ENCODE measurements at places on chromosomes 1 and 21.
A peak's percentile ranks its signal among the peaks of the same experiment; 100 is the strongest.

- DNase-seq: no peak
These were observed 136.8 kb upstream of the IRF2BP2 start for GRCh38 chr1:234746798-234747196.

DNA sequence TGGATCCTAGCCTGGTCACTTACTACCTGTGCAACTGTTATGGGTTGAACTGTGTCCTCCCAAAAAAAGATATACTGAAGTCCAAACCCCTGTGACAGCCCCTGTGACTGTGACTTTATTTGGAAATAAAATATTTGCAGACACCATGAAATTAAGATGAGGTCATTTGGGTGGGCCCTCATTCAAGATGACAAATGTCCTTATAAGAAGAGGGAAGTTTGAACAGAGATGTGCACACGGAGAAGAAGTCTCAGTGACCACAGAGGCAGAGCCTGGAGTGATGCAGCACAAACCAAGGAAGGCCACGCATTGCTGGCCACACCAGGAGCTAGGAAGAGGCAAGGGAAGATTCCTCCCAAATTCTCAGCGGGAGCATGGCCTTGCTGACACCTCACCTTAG lies 249.7 kb upstream of the RUNX1 start:
- DNase-seq: no peak

DNA sequence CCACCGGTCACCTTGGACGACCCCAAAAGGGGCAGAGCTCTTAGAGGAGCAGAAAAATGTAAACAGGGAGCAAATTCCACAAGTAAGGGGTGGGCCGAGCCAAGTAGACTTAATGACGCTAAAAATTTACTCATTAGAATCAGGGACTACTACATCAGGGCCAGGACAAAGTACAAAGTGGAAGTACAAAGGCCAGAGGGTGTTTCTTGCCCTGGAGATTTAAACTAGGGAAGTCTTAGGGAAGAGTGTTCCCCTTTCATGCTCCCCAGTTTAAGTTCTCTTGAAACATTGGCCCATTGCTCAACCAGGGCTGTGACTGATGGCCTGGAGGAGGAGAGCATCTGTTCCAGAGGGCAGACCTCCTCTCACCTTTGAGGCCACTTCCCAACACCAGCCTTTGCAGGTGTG lies 48.6 kb downstream of the BACH1 start:
- DNase-seq: no peak

DNA sequence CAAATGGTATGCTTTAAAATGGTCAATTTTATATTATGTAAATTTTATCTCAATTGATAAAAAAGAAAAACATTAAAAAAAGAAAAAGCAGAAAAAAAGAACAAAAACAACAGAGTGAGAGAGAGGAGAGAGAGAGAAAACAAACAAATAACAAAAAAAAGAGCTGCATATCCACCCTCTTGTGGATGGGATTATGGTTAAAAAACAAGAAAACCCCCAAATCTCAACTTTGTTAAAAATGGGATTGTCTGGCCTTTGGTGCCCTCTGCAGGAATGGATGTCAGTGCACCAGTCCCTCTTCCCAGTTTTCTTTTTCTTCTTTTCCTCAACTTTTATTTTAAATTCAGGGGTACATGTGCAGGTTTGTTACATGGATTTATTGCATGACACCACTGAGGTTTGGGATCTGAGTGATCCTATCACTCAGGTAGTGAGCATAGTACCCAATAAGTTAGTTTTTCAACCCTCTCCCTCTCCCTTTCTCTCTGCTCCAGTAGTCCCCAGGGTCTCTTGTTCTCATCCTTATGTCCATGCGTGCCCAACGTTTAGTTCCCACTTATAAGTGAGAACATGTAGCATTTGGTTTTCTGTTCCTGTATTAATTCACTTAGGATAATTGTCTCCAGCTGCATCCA lies 28.1 kb downstream of the RNF187 start:
- peak; percentile 56 for DNase-seq

- DNase-seq: no peak
These were observed 24.1 kb downstream of the MROH9 start for GRCh38 chr1:170959385-170959784.

- peak; percentile 17 for DNase-seq
These were observed 5.4 kb downstream of the NUAK2 start for GRCh38 chr1:205316161-205316566.

DNA sequence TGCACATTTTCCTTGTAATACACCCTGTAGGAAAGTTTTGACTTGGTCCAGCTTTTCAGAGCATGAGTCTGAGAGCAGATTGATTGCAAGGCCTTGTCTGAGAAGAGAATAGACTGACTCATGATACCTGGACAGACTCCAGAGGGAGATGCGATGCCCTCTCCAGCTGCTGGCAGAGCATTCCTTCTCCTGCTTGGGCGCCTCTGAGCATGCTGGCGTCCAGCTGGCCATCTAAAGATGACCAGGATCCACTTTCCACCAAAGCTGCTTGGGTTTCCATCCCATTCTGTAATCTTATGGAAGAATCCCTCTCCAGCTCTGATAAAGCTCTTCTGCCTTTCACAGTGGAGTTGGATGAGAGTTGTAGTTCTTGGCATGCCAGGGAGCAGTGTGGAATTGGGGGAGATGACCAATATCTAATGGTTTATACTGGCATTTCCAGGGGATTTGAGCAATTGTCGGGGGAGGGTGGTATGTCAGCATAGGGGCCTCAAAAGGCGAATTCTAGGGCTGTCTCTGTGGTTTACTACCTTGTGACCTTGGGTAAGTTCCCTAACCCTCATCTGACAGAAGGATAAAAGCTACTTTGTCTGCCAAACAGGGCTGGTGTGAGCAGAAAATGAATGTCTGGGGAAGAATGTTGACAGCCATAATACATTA lies 19.5 kb downstream of the SZRD1 start:
- peak; percentile 13 for DNase-seq

- no peak for DNase-seq
These were observed 9.7 kb downstream of the BATF3 start for GRCh38 chr1:212689758-212690529.

DNA sequence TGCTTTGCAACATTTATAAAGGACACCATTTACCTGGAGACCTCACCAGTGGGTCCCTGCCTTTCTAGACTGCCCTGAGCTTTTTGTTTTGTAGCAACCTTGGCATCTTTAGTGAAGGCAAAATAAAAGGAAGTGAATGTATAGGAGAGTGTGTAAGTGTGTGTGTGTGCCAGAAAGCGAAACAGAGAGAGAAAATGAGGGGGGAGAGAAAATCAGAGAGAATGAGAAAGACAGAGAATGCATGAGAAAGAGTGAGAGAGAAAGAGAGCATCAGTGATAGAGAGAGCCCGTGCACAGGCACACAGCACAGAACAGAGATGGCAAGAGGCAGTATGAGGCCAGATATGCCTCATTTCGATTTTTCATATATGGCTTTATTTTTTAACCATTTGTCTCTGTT lies 57.5 kb downstream of the HSD3B1 start:
- no peak for DNase-seq

GRCh38 chr1:245827301-245827700 lies 672.5 kb downstream of the KIF26B start:
- no peak for DNase-seq

- no peak for DNase-seq
These were observed 53.7 kb downstream of the CACHD1 start for GRCh38 chr1:64523413-64524337.

GRCh38 chr1:234533034-234533891 lies 54.3 kb upstream of the TARBP1 start:
- DNase-seq: no peak

GRCh38 chr21:45113543-45113942 lies 39.2 kb downstream of the ADARB1 start:
- no peak for DNase-seq

DNA sequence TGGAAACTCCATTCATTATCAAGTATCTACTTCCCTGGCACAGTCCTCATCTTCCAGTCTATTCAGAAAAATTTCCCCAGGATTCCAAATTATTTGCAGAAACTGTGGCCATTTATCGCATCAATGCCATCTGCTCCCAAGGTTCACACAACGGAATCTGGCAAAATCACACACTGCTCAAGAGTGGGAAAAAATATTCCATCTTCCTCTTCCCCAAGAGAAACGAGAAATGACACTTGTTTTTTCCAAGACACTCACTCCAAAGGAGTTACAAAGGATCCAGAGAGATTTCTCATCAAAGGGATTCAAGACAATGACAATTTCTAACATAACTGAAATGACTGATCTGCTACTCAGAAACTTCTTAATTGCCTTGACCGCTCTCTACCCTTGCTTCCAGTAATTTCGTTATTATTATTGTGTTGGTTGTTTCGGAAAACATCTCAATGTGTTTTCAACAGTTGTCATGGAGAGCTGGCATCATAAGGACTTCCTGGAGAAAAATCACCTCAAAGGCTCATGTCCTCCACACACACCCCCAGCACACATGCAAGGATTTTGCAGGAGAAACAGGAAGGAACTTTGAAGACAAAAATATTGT lies 128.0 kb downstream of the PSMG1 start:
- DNase-seq: no peak

- no peak for DNase-seq
These were observed 2.4 kb downstream of the GUCA2A start for GRCh38 chr1:42162181-42162580.

DNA sequence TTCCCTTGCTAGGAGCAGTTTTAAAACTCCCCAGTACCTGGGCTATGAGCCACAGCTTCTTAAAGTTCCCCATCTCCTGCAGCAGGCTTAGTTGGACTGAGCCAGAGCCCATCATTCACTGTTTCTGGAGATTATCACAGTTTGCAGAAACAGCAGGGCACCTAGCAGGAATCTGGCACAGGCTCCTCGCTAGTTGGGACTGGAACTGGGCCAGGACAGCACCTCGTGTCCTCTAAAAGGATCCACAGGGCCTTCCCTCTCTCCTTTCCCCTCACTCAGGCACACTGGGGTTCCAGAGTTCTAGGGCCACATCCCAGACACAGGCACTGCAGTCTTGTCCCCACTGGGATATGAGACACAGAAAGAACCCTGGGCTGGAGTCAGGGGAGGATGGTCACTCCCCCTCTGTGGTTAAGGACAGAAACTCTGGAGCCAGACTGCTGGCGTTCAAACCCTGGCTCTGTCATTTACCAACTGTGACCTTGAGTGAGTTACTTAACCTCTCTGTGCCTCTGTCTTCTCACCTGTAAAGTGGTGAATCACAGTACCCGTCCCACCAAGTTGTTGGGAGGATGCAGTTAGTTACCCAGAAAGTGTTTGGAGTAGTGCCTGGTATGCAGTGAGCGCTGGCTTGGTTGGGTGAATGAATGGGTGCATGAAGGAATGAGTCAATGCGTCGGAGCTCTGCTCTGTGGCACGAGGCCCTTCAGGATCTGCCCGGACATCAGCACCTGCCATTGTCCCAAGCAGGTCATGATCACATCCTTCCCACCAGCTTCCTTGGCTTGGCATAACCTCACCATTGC lies 18.8 kb upstream of the ECE1 start:
- DNase-seq: no peak

- DNase-seq: no peak
These were observed 8.2 kb downstream of the MUL1 start for GRCh38 chr1:20499718-20500117.

DNA sequence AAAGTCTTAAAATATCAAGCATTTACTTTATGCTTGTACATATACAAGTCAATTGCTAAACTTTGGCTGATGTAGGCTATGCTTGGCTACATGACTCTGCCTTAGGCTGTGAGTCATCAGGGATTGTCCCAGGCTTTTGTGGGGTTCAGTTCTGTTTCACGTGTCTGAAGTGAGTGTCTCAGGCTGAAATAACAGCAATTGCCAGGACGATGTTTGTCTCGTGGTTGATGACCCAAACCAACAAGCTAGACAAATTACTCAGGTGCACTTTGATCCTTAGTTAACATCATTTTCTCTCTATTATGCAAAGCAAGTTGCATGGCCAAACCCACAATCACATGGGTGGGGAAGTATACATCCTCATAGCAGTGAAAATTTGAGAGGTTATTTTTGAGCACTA lies 410.1 kb downstream of the BRINP3 start:
- no peak for DNase-seq

DNA sequence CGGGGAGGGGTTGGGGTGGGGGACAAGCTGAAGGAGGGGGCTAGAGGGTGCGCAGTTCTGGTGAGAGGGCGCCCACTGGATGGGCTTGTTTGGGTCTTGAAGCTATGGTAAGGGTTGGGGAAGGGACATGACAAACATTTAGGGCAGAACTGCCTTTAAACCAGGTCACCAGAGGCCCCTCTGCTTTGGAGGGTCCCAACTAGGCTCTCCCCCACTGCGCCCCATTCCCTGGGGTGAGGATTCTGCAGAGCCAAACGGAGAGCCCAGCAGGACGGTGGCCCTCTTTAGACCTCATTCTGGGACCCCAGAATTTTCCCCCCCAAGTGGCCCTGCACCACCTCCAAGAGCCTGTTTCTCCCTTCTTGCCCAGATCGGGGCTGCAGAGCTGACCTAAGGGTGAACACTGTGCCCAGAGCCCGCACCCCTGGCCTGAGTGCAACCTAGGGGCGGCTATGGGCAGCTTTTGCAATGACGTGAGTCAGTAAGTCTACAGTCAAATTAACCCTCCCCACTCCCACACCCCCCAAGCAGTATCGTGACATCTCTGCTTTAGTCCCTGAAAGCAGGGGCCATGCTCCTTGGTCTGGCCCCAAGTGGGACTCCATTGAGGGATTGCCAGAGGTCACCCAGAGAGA lies 593.8 kb downstream of the MATN1 start:
- DNase-seq: no peak

DNA sequence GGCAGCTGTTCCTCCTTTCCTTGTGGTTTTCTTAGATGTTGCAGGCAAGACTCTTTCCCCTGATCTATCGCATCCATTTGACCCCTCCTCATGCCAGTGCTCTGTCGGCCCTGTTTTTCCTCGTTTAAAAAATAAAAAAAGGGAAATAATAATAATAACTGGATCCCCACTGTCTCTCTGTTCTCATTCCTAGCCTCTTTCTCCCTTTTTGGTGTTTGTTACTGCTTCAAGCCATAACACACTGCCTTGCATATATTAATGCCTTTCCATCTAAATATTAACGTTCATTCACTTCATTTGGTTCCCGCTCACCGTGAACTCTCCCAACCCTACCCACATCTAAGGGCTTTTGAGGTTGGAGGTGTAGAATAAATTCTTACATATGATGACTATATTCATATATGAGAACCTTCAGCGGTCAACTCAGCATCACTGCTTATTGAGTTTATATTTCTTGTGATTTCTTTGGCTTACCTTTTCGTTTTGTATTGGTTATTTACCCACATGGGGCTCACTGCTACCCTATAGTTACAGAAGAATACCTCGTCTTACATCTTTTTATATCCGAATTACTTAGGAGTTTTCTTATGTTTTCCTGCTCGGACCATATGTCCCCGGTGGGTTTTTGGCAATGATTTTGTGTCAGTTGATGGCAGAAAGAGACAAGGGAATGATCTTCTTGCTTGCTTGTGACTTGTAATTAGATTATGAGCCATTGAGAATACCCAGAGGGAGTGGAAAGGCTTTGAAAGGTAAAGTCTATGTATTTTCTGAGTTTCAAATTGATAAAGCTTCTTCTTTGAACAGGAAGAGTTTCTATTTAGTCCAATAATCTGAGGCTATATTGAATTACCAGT lies 805 bp downstream of the ATG4C start:
- DNase-seq: peak; percentile 1

DNA sequence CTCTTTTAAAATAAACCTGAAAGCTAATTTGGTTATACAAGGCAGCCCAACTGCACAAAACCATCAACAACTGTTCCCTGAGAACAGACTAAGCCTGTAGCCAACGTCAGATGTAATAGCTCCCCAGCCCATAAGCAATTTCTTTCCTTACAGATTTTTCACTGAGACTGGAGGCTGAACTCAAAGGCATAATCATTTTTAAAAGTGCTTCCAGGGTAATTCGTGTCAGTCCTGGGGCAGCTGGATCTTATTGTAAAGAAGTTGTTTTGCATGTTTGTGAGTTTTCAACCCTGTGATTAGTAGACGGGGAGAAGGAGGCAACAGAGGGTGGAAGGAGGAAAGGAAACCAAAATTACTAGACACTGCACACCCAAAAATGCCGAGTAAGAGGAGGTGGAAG lies 3.2 kb downstream of the DPT start:
- no peak for DNase-seq

- DNase-seq: no peak
These were observed 36.3 kb downstream of the DMAP1 start for GRCh38 chr1:44249543-44249942.

All from CD4-positive, alpha-beta T cell treated with Interleukin-12 subunit alpha and Interleukin-12 subunit beta, for 1 hour (primary cell).